H9 (cell line): ENCODE measurements at places on chromosomes 5 and 9.
A peak's percentile ranks its signal among the peaks of the same experiment; 100 is the strongest.

GRCh38 chr9:105309531-105309931 is 65.1 kb downstream of the SLC44A1 start:
- H3K27me3 ChIP-seq: no peaks in the 10 kb centered on the region
- H3K4me3 ChIP-seq: no peak overlapping the region
- peaks cover 3% of the 10 kb centered on the region; the same call in 1 of the 2 replicates for H3K4me1 ChIP-seq
- no peak for DNase-seq
- no peak overlapping the region for H3K27ac ChIP-seq

DNA sequence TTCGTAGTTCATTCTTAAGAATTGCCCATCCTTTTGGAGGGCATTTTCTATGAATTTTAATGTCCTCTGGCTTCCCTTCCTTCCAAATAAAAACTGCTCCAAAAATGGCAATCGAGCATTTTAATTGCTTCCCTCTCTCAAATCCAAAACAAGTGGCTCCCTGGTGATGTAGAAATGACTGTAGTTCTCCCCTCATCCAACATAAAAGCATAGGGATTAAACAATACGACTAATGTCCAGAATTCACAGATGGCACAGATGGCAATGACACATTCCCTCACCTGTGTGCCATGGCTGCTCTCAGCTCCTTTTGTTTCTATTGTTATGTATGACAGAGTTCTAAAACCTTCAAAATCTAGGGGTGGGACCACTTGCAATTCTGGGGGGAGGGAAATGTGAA is 417.3 kb downstream of the RAB3C start:
- no peaks in the 10 kb centered on the region for H3K27me3 ChIP-seq
- peaks cover 7% of the 10 kb centered on the region; the same call in 1 of the 2 replicates for H3K4me1 ChIP-seq

DNA sequence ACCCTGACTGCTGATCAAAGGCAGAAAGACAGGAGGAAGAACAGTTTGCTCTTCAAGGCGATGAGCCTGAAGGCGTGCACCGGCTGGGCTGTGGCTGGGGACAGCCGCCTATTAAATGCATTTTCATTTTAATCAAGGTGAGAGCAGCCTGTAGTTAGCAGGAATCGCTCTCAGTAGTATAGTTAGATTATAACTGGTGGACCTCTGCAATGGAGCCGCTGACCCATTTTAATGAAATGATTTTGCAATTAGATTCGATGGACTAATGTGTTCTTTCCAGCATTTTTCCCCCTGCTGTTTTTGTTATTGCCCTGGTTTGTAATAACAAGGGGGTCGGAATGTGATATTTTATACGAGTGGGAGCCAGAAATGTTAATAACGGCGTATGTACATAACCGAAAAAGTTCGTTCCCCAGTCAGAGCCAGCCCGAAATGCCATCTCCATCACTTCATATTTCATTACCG is 185.9 kb upstream of the PANK3 start:
- no peak for DNase-seq
- H3K36me3 ChIP-seq: no peaks in the 10 kb centered on the region
- H3K4me1 ChIP-seq: no peaks in the 10 kb centered on the region; the same call in 1 of the 2 replicates
- H3K27me3 ChIP-seq: no peaks in the 10 kb centered on the region
- no peak overlapping the region for H3K27ac ChIP-seq

GRCh38 chr5:101424530-101425175 is 521.6 kb upstream of the ST8SIA4 start:
- H3K4me3 ChIP-seq: no peak overlapping the region
- no peaks in the 10 kb centered on the region for H3K4me1 ChIP-seq
- no peaks in the 10 kb centered on the region for H3K27me3 ChIP-seq
- no peaks in the 10 kb centered on the region for H3K36me3 ChIP-seq
- no peak overlapping the region for H3K27ac ChIP-seq
- DNase-seq: no peak

DNA sequence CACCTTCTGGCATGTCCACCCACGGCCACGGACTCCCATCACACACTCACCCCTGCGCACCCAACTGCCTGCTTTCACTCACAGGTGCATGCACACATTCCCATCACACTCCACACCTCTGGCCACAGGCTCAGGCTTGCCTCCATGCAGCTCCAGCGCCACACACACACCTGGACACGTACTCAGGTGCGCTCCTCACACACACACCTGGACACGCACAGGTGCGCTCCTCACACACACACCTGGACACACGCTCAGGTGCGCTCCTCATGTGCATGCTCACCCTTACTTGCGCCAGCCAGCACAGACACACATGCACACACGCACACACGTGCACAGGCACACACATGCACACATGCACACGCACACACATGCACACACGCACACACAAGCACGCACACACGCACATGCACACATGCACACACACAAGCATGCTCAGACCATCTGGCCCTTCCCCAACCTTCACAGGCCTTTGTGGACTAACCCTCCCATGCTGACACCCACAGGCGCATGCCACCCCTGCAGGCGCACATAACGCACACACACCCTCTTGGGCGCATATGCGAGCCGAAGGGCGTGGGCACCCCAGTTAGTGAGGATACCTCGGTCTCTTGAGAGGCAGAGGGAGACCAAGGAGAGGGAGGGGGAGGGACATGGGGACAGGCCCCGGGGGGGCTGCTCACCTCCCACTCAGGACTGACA is 8.3 kb downstream of the GRIN1 start:
- DNase-seq: no peak
- H3K4me1 ChIP-seq: no peaks in the 10 kb centered on the region; the same call in 1 of the 2 replicates
- no peak overlapping the region for H3K4me3 ChIP-seq
- H3K27ac ChIP-seq: no peak overlapping the region
- H3K36me3 ChIP-seq: no peaks in the 10 kb centered on the region
- no peaks in the 10 kb centered on the region; the same call in 1 of the 2 replicates for H3K27me3 ChIP-seq

DNA sequence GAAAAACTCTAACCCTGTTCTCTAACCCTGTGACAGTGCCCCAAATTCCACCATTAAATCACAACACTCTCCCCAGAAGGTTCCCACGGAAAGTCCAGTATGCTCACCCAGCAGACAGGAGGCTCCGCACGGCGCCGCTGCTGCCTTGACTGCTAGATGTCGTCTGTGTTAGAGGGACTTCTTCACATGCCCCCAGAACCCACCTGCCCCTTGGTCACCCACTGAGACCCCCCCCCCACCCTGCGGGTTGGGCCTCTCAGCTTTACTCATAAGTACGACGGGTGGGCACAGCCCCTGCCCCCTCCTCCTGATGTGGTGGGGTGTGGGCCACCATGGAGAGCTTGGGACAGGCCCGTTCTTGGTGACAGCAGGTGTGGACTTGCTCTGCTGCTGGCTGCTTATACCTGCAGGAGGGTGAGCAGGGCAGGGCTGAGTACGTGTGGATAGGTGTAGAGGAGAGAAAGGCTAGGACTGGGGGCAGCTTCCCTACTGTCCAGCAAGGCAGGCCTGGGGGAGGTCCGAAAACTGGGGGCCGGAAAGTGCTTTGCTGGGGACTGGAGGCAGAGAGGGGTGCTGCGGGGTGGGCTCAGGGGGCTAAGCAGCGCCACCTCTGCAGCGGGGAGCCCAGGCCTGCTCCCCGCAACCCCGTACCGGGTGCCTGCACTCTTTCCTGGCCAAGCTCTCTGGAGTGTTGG is 57.5 kb upstream of the OLFM1 start:
- no peaks in the 10 kb centered on the region for H3K27me3 ChIP-seq
- no peak overlapping the region for H3K27ac ChIP-seq
- H3K4me3 ChIP-seq: no peak overlapping the region
- no peaks in the 10 kb centered on the region for H3K4me1 ChIP-seq

GRCh38 chr9:70119786-70120185 is 76.1 kb downstream of the MAMDC2 start:
- H3K4me3 ChIP-seq: no peak overlapping the region
- peaks cover 5% of the 10 kb centered on the region; the same call in 1 of the 3 replicates for H3K36me3 ChIP-seq
- no peak for DNase-seq
- H3K4me1 ChIP-seq: peaks cover 3% of the 10 kb centered on the region
- H3K27me3 ChIP-seq: no peaks in the 10 kb centered on the region
- H3K27ac ChIP-seq: no peak overlapping the region

- no peaks in the 10 kb centered on the region for H3K27me3 ChIP-seq
- DNase-seq: no peak
- H3K27ac ChIP-seq: no peak overlapping the region
- H3K4me3 ChIP-seq: peak overlapping the region; percentile 94
- peaks cover 6% of the 10 kb centered on the region; the same call in 2 of the 3 replicates for H3K36me3 ChIP-seq
Observed at GRCh38 chr9:36191290-36191645, 547 bp downstream of the CLTA start.

DNA sequence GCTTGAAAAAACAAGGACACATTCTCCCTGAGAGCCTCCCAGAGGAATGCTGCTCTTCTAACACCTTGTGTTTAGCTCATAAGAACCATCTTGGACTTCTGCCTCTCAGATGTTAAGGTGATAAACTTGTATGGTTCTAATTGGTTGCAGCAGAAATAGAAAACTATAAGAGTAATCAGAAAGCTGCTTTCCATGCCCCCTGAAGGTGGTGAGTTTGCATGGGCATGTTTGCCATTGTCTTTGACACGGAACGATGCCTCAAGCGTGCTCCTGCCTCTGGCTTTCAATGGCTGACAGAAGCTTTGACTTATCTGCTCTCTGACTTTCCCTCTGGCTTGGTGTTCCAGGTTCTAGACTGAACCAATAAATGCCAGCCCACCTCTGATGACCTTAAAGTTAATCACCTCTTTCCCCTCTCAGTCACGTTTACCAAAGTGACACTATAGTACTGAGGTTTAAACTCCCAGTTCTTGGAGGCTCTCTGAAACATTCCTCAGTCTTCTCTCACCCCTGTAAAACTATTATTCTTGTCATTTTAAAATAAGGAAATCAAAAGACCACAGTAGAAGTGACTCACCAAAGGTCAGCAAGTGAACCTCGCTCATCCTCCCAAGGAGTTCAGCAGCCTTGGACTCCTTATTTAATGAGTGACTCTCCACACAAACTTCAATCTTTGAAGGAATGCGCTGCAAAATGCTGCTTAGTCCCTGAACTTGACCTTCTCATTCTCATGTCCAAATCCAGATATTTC is 103.6 kb downstream of the PIK3R1 start:
- no peaks in the 10 kb centered on the region for H3K4me1 ChIP-seq
- H3K4me3 ChIP-seq: no peak overlapping the region
- H3K27me3 ChIP-seq: no peaks in the 10 kb centered on the region
- H3K36me3 ChIP-seq: peaks cover under 1% of the 10 kb centered on the region; the same call in 1 of the 2 replicates
- no peak for DNase-seq
